ENCODE measurements at places on chromosomes 6 and 20. TPM values are rescaled to one million over a fixed set of nuclear protein-coding genes. Genes with fewer than 3 reads are reported as not detected.

DNA sequence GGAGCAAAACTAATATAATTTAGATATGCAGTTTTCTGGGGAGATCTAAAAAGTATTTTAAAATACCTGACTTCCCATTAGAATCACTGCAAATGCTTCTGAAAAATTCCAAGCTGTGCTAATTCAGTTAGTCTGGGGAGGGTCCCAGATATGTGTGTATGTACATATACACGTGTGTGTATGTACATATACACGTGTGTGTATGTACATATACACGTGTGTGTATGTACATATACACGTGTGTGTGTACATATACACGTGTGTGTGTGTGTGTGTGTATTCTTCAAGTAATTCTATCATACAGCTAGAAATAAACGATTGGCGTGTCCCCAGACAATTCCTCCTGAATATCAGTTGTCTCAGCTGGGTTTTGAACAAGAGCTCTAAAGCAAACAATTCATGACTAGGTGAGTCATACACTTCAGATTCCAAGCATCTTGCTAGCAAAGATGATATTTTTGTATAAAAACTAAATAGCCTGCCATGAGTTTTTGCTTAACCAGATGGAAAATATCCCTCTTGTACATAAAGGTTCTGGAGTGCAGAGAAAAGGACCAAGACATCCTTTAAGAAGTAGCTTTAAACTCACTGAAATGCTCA, 58.2 kb downstream of the SPACA1 start:
- DNase-seq, result no peak

DNA sequence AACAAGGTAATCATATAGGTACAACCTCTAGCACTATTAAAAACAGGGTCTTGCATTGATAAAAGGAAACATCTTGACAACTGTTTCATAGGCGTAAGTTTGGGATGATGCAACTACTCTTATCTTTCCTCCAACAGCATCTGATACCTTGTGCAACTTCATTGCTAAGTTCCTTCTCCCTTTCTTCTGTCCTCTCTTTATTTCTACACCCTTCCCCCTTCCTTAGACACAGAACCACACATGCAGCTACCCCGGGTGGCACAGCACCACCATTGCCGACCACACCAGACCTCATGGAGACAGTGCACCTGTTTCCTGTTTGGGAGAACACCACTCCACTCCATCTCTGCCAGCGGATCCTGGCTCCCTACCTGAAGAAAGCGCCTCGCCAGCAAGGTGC, 14.4 kb downstream of the MYB start:
- DNase-seq, result no peak

GRCh38 chr6:50842446-50842845, 23.8 kb downstream of the TFAP2B start:
- DNase-seq, result no peak

DNA sequence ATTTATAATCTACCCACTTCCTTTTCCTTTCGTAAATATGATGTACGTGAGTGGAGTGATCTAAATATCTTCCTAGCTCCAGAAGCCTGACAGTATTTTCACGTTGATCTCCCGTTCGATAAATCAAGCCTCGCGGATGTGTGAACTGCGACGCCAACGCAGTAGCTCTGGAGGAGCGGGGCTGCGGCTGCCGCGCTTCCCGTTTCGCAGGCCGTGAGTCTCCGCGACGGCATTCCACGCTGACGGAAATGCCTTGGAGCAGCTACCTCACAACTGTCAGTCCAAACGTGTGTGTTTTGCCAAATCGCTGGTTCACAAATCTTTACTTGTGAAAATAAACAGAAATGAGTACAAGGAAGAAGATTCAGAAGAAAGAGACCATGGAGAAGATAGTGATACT, 41.2 kb downstream of the BTBD3 start:
- no peak for DNase-seq

- peak; percentile 78 for DNase-seq
Observed at GRCh38 chr6:62805431-62805830, 405.8 kb upstream of the FKBP1C start.

GRCh38 chr20:48794816-48795457, 32.9 kb downstream of the PREX1 start:
- no peak for DNase-seq

- no peak for DNase-seq
Observed at GRCh38 chr20:32885185-32885584, 26.5 kb downstream of the EFCAB8 start.

DNA sequence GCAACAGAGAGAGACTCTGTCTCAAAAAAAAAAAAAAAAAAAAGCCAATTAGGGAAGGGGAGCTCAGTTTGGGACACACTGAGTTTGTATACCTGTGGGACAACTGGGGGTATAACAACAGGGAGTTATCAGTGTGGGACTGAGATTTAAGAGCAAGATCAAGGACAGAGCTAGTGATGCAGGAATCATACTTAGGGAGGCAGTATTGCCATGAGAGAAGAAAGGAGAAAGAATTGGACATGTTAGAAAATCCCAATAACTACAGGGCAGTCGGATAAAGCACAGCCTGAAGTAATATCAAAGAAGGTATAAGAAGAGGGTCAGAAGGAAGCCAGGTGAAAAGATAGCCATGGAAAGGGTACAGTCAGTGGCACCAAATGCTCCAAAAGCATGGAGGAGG, 121.2 kb downstream of the PTPRT start:
- no peak for DNase-seq

GRCh38 chr20:44678242-44678641, 26.7 kb upstream of the ADA start:
- DNase-seq, result no peak

GRCh38 chr6:108526739-108527174, 34.0 kb upstream of the FOXO3 start:
- DNase-seq, result peak; percentile 25

- DNase-seq, result no peak
Observed at GRCh38 chr6:95093154-95093553, 484.2 kb upstream of the MANEA start.

- DNase-seq, result no peak
Observed at GRCh38 chr6:157690441-157691210, 132.4 kb upstream of the SNX9 start.

- DNase-seq, result no peak
Observed at GRCh38 chr20:46388201-46388836, 18.1 kb downstream of the ELMO2 start.

GRCh38 chr6:4362326-4362725, 227.0 kb upstream of the ECI2 start:
- no peak for DNase-seq

GRCh38 chr20:13220194-13220903, 725 bp upstream of the ISM1 start:
- DNase-seq, result peak; percentile 89

The FAXC gene
- total RNA-seq, result 8.5 TPM

The MTHFD1L gene
- 48.6 TPM for total RNA-seq

The SMIM26 gene
- 145 TPM for total RNA-seq

The OVOL2 gene
- total RNA-seq, result 0.17 TPM

The GHRH gene
- total RNA-seq, result not detected

The EPB41L1 gene
- 54.4 TPM for total RNA-seq

The RSPO4 gene
- total RNA-seq, result not detected

The TGM3 gene
- total RNA-seq, result not detected

The CLIC5 gene
- not detected for total RNA-seq

The VGLL2 gene
- not detected for total RNA-seq

The KHDC1L gene
- total RNA-seq, result not detected

The FAM209B gene
- total RNA-seq, result not detected

The WDR46 gene
- total RNA-seq, result 98.2 TPM

The PHACTR3 gene
- not detected for total RNA-seq
